Activated CD4-positive, alpha-beta T cell treated with anti-CD3 and anti-CD28 coated beads for 1 hour (primary cell): ENCODE measurements at places on chromosomes 5 and 9.

GRCh38 chr5:76600716-76601115 is 22.5 kb downstream of the F2RL2 start:
- DNase-seq, result no peak

- no peak for DNase-seq
Observed at GRCh38 chr9:3879315-3879714, 353.5 kb upstream of the RFX3 start.

DNA sequence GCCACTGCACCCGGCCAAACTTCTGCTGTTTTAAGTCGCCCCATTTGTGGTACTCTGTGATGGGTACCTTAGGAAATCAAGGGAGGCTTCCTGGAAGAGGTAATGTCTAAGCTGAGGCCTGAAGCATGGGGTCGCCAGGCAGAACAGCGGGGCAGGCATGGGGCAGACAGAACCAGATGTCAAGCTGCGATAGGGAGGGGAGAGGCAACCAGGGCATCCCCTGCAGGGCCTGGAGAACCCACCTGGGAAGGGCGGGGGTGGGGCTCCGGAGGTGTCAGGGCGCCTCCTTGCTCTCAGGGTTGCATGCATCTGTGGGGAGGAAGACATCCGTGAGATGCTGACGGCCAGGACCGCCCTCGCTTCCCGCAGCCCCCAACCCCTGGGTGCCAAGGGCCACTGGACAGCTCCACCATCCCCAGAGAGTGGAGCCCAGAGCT is 2.8 kb downstream of the LCN15 start:
- no peak for DNase-seq

DNA sequence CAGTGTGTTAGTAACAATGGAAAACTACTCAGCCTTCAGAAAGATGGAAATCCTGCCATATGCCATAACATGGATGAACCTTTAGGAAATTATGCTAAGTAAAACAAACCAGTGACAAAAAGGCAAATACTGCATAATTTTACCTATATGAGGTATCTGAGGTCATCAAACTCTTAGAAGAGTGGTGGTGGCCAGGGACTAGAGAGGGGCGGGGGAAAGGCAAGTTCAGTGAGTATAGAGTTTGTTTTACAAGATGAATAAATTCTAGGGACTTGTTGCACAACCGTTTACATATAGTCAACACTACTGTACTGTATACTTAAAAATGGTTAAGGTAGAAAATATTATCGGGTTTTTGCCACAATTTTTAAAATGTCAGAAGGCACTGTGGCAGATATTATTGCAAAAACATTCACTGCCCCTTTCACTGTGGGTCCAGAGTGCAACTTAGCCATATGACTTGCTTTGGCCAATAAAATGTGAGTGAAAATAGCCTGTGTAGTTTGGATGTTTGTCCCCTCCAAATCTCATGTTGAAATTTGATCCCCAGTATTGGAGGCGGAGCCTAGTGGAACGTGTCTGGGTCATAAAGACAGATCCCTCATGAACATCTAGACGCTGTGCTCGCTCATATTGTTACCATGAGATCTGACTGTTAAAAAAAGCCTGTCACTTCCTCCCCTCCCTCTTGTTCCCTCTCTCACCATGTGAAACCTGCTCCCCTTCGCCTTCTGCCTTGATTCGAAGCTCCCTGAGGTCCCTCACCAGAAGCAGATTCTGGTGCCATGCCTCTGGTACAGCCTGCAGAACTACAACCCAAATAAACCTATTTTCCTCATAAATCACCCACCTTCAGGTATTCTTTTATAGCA is 9.5 kb downstream of the ZNF367 start:
- DNase-seq, result no peak

DNA sequence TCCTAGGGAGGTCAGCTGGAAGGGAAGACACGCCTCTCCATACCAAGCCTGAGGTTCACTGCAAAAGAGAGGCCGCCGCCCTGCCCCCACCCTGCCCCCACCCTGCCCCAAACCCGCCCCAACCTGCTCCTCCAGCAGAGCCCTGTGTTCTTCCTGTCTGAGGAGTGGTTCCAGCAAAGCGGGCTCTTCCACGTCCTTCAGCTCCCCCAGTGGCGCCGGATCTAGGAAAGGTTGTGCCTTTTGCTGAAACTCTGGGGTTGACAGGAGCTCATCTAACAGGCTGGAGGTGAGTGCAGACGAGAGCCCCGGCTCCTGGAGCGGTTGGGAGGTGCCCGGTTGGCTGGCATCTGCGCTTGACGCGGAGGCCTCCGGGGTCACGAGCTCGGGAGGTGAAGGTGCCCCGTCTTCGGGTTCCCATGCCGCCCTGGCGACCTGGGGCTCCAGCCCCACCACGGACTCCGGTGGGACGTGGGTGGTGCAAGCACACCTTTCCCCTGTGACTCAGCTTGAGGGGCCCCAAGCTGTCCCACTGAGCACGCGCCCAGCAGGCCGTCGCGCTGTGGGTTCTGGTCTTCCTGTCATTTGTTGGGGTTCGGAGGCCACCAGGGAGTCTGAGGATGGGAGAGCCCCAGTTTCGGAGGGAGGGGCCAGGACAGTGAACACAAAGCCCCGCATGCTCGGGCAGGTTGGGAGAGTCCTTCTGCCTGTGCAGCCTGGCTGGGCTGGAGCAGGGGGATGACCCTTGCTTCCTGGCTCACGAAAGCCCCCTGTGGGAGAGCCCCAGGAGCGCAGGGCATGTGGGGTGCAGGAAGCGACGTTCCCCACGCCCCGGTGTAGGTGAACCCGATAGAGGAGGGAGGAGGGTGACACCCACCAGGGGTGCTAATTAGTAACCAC is 1467.1 kb downstream of the FOXD4L5 start:
- DNase-seq, result peak; percentile 44

DNA sequence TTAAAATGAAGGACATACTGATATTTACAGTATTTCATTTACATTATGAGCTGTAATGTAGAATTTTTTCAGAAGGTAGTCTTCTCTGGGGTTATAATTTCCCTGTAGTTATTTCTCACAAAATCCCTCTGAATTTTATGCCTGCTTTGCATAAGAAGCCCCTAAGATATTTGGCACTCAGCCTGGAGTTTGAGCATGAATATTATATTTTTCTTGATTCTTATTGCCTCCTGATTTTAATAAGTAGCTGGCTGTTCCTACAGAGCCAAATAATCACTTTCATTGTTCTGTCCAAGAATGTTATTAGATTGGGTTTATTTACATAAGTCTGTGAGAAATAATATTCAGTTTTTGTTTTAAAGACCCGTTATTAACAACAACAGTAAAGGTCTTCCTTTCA is 195.0 kb downstream of the FER start:
- DNase-seq, result no peak

- no peak for DNase-seq
Observed at GRCh38 chr5:141779503-141779973, 97.5 kb upstream of the ARAP3 start.

GRCh38 chr9:93320591-93321219 is 130.8 kb upstream of the FAM120A start:
- no peak for DNase-seq

DNA sequence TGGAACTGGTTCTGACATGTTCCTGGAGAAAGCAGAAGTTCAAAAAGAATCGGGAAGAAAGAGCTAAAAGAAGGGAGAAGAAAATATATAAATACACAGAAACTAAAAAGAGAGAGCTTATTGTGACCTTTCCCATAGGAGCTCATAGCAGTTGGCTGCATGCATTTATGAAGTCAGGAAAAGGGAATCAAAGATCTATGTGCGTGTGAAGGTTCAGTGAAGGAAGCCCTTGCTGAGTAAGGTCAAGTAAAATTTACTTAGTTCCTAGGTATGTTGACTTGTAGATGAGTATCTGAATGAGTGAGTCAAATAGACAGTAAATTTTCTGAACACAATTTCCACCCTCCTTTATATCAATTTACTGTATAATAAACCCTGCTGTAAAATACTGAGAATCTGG is 632.5 kb downstream of the SLCO4C1 start:
- no peak for DNase-seq

DNA sequence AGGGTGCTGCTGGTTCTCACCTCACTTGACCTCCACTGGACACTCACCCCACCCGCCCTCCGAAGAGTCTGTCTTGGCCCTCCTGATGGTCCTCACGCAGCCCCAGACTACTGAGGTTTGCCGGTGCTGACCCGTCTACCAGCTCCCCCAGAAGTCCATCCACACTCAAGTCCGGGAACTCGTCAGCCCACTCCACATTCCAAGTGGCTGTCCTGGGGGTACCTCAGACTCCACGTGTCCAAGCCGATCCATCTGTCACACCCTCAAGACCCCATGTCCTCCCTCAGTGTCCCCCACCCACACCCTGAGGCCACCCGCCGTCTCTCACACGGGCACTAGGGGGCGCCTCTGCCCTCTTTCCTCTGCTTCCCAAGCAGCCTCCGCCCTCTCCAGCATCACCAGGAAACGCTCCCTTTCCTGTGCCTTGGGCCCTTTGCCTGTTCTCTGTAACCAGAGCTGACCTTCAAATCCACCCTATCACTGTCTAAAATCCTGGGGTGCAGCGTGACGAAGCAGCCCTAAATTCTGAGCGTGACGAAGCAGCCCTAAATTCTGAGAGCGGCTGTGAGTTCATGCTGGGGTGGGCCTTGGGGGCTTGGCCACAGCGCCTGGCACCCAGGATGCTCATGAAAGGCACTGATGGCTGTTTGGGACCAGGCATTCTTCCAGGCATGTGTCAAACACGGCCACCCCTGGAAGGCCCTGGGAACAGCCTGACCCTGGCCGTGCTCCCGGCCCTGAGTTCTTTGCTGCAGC is 95.7 kb downstream of the KCNT1 start:
- DNase-seq, result no peak

DNA sequence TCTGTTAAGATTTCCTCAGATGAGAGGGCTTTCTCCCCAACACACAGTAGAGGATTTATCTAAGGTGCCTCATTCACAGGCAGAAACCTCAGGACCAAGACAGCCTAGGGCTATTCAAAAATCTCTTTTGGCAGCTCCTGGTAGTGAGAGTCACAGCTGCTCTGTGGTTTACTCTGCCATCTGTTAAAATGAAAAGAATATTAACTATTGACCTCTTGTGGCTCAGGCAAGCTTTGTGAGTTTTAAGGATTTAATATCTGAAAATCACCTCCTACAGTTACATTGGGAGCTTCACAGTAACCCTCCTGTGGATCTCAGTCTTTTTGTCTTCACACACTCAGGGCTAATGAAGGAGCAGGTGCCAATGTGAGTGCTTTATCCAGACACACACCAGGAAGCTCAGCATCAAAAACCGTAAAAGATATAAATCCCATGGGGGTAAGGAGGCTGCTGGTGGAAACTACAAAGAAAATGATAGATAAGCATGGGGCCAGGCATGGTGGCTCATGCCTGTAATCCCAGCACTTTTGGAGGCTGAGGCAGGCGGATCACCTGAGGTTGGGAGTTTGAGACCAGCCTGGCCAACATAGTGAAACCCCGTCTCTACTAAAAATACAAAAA is 29.7 kb downstream of the PPP1R2B start:
- DNase-seq, result no peak
